ENCODE measurements at places on chromosomes 1 and 21.

GRCh38 chr1:217419194-217419551, 211.7 kb downstream of the GPATCH2 start:
- no peak for DNase-seq
- no peaks in the 10 kb centered on the region for H3K36me3 ChIP-seq
- H3K27me3 ChIP-seq: peaks cover 16% of the 10 kb centered on the region
- no peaks in the 10 kb centered on the region for H3K4me1 ChIP-seq

DNA sequence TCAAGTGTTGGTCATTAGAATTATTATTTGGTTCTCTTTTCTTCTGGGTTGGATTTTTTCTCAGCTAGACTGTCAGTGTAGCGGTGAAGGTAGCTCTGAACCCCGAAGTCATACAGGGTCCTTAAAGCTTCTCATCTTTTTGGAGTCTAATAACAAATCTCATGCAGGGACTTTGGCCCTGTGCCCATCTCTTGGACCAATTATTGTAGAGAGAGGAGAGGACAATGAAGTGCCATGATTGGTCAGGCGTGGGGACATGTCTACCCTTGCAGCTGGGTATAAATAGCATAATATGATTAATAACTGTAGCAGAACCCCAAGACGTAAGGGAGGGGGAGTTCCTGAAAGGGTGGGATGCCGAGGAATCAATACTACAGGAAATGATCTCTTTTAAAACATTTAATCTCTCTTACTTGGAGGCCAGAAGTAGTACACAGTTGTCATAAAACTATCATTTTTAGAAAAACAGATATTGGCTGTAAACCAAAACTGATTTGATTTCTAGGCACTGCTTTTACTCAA, 8.8 kb downstream of the MAGI3 start:
- DNase-seq: no peak
- peaks cover 51% of the 10 kb centered on the region for H3K27me3 ChIP-seq
- H3K4me1 ChIP-seq: no peaks in the 10 kb centered on the region

DNA sequence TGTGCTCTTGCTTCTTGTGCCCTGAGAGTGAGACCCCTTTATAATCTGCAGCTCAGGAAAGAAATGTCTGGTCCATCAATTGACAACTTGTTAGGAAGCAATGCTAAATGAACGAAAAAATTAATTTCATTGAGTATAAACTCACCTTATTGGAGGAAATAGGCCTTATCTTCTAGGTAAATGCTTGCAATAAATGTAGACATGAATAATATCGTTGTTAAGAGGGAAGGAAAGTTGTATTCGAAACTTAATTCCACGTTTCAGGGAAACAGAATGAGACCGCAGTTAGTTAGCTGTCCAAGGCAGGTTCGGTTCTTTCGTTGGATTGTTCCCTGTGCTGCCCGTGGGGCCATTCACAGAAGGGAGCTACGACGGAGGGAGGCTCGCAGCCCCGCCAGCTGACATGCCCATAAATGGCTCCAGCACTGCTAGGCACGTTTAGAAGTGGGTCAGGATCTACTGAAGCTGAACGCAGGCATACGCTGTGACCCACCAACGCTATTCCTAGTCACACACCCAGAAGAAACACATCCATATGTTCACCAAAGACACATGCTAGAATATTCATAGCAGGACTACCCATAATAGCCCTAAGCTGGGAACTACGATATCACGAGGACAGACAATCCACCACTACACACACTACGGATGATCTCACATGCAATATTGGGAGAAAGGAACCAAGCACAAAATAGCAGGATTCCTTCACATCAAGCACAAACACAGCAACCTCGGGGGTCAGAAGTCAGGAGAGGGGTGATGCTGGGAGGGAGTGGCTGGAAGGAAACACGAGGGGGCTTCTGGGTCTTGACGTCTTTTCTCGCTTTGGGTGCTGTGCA, 56.2 kb upstream of the LBR start:
- H3K27ac ChIP-seq: no peak overlapping the region
- peaks cover 15% of the 10 kb centered on the region for H3K27me3 ChIP-seq
- DNase-seq: no peak
- no peak overlapping the region for H3K4me3 ChIP-seq

DNA sequence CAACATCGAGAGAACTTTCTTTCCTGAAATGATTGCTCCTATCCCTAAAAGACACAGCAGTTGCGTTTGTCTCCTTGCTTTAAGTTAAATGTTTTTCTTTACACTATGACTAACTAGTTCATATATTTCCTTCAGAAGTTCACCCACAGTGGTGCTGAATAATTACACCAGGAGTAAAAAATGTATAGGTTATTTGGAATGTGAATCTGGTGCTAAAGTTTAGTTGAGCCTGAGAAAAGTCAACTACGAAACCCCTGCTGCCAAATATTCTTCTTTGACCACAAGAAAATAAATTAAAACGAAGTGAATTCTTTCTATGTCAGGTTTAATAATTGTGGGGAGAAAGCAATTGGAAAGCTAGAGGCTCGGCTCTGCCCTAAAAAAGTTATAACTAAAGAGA, 52.8 kb downstream of the C4BPA start:
- H3K36me3 ChIP-seq: no peaks in the 10 kb centered on the region
- no peak overlapping the region for H3K27ac ChIP-seq
- no peaks in the 10 kb centered on the region for H3K4me1 ChIP-seq
- peaks cover 50% of the 10 kb centered on the region for H3K27me3 ChIP-seq

- no peaks in the 10 kb centered on the region for H3K4me1 ChIP-seq
- peaks cover 2% of the 10 kb centered on the region for H3K36me3 ChIP-seq
- H3K27ac ChIP-seq: no peak overlapping the region
Observed at GRCh38 chr1:58457023-58457635, 89.4 kb downstream of the OMA1 start.

Data from central memory CD8-positive, alpha-beta T cell (primary cell).